Stimulated activated CD4-positive, alpha-beta T cell treated with anti-CD3 and anti-CD28 coated beads, Interleukin-1b, Interleukin-23, amount 100 ng/mL, for 48 hours (primary cell): ENCODE measurements at places on chromosomes 6 and 20.
A peak's percentile ranks its signal among the peaks of the same experiment; 100 is the strongest.

DNA sequence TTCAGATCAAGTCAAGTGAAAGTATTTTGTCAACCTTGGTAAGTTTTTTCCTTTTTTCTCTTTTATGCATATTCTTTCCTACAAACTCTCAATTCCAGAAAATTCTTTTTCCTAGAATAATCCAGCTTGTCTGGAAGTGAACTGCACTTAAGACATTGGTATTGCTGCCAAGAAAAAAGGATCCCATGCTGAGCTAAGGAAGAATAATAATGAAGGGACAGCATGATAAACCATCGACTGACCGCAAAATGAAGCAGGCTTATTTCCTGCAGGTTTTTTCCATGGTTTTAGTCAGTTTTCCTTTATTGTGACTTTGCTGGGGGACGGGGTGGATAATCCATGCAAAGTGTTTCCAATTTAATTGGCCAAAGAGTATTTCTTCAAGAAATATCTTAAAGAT is 857.6 kb upstream of the SLC35B3 start:
- no peak for DNase-seq

- peak; percentile 16 for DNase-seq
Measured at GRCh38 chr6:26271668-26272024, 93.4 kb upstream of the BTN3A2 start.

GRCh38 chr6:28124350-28124970 is at the start of gene ZSCAN16:
ZSCAN16 (plus strand) TSS chr6:28124609; CDS start chr6:28125444, 835 bp downstream.
- peak; percentile 73 for DNase-seq

DNA sequence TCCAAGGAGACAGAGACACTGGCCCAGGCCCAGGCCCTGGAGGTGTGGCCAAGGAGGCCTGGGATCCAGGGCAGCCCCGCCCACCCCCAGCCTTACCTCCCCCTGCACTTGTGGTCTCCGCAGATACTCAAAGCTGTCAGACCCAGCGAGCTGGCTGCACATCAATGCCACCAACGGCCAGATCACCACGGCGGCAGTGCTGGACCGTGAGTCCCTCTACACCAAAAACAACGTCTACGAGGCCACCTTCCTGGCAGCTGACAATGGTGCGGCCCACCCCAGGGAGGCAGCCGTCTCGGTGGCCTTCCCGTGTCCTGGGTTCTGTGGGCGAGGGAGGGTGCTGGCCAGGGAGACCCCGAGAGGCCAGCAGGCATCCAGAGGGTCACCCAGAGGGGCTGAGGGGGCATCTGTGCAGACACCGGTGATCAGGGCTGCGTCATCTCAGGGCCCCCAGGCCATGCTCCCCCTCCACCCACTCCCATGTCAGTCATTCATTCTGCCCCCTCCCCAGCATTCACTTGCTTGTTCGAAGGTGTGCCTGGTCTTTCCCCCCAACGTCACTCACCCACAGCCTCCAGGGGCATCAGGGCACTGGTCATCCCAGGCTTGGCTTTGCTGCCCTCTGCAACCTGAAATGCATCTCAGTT is 141.3 kb downstream of the TAF4 start:
- DNase-seq: no peak

GRCh38 chr20:33788351-33789049 is 22.6 kb upstream of the CHMP4B start:
- no peak for DNase-seq

- no peak for DNase-seq
Measured at GRCh38 chr6:84625506-84625905, 138.9 kb downstream of the TBX18 start.

DNA sequence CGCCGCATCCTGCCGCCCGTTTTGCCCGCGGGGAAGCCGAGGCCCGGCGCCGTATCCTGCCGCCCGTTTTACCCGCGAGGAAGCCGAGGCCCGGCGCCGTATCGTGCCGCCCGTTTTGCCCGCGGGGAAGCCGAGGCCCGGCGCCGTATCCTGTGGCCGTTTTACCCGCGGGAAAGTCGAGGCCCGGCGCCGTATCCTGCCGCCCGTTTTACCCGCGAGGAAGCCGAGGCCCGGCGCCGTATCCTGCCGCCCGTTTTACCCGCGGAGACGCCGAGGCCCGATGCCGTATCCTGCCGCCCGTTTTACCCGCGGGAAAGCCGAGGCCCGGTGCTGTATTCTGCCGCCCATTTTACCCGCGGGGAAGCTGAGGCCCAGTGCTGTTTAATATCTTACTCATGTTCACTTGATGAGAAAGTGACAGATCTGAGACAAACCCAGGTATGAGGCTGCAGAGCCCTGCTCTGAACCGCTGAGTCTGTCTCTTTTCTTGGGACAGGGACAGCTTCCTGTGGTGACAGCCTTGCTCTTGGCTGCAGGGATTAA is 129.4 kb downstream of the CDH26 start:
- DNase-seq: no peak

DNA sequence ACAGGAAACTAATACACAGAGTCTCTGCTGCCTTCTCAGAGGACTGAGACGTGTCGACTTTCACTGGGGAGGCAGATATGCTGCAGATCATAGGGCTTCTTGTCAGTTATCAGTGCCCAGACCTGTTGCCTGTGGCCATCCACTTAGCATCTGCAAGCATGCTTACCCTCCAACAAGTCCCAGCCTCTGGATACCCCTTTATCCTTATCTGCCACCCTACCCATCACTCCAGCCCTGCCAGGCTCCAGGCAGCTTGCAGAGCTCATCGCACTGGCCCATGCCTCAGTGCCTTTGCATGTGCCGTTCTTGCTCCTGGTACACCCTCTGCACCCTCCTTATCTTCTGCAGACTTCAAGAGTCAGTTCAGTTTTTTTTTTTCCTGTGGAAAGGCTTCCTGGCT is 119.2 kb downstream of the TOX2 start:
- DNase-seq: no peak

DNA sequence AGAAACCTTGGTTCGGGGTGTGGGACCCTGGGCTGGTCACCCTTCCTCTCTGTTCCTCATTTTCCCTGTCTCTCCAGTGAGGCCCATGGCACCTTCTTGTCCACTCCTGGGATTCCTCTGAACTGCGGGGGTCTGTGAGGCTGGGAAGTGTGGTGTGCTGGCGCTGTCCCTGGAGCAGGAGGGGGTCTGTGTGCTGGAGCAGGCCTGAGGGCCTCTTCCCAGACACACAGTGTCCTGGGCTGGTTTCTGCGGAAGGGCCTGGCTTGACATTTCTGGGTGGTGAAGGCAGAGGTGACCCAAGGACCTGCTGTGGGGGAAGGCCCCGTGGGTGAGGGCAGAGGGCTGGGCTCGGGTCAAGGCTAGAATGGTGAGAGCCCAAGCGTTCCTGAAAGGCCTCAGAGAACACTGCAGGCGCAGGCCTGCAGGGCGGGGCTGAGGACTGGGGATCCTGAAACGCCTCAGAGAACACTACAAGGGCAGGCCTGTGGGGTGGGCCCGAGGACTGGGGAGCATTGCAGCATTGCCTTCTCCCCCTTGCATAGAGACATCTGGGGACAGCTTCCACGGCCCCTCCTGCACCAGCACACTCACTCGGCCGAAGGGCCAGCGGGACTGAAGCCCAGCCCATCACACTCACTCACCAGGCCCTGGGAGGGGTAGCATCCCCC is 10.6 kb upstream of the BAK1 start:
- DNase-seq: no peak
